ENCODE measurements at places on chromosomes 4 and X.

GRCh38 chr4:114103908-114104307, 124.5 kb upstream of the ARSJ start:
- DNase-seq = no peak

DNA sequence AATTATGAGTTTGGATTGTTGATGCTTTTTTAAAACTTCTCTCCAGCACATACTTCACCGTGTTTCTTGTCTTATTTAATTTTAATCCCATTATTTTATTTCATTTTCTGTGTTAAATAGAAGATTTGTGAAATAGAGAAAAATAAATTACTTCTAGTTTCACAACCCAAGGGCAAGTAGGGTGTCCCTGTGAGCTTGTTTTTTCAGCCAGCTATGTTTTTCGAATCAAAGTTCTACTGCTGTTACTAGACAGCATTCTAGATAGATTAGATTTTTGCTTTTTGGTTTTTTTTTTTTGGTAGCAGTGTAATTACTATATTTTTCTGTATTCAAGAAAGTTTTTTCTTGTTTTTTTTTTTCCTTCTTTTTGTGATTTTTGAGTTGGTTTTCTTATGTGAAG, 59.9 kb downstream of the RBPJ start:
- DNase-seq = no peak

DNA sequence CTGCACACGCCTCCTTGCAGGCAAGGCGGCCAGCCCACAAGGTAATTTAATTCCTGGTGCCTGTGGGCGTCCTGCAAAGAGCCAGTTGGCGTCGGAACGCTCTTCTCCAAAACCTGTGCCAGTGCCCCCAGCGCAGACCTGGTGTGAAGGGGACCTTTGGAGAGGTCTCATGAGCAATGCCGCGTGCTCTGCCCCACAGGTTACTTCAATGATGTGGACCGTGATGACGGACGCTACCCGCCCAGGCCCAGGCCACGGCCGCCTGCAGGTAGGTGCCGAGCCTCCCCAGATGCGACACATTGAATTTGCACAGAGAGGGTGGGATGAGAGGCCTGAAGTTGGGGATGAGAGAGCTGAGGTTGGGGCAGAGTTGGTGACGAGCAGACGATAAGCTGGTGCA, 34.4 kb upstream of the GYG2 start:
- no peak for DNase-seq

DNA sequence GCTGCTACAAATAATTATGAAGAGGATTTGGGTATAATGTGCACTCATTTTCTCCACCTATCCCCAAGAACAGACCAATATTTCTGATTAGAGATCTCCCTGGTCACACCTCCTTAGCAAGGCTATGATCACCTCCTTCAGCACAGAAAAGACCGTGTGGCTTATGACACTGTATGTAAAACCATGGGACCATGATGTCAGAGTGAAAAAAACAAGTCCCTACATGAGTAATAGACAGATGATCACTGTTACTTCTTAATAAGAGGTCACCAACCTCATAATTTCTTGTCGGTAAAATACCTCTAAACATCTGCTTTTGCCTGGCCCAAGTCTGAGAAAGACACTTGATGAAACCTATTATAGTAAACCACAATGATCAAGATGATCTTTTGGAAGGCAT, 330.6 kb upstream of the F9 start:
- no peak for DNase-seq

DNA sequence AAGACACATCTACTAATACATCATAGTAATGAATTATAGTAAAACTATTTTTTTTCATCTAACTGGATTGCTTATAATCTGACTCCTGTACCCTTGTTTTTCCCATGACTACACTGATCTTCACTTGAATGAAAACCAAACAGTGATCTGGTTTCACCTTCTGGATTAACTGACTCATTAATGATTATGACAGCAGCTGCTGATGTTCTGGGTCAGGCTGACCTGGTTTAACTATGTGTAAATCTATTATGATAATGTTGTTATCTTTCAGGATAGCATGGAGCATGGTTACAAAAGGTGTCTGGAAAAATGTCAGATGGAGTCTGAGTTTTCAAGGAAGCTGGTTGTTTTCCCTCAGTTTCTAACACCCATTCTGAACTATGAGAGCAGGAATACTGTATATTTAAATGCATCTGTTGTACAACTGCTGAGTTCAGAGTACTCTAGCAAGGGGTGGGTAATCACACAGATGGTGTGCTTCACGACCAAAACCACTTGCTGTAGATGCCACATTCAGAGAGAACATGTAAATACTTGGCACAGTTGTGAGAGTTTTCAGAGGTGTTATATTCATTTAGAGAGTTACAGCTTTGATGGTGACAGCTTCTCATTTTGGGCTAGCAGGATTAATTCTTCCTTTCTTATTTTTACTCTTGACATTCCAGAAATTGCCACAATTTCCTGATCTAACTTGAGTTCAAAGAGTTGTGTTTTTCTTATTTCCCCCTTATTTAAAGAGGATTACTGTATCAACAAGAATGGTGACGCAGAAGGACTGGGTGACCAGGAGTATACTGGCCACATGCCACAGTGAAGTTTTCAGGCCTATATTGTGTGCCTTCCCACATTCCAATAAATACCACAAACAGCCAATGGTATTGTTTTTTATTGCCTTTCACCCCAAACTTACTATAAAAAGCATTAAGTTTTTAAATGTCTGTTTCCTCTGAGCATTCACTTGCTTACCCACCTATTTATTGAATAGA, 249.7 kb upstream of the TET2 start:
- no peak for DNase-seq

Measured in activated T-helper 1 cell treated with anti-CD3 and anti-CD28 coated beads, Interleukin-2, amount 50 U/mL, for 16 hours (primary cell).